Fibroblast of skin of abdomen (primary cell): ENCODE measurements at places on chromosomes 12 and 14.

- no peak for DNase-seq
Observed at GRCh38 chr12:107405436-107405835, 280.2 kb upstream of the PWP1 start.

- DNase-seq: no peak
Observed at GRCh38 chr14:56720703-56721460, 89.4 kb downstream of the OTX2 start.

DNA sequence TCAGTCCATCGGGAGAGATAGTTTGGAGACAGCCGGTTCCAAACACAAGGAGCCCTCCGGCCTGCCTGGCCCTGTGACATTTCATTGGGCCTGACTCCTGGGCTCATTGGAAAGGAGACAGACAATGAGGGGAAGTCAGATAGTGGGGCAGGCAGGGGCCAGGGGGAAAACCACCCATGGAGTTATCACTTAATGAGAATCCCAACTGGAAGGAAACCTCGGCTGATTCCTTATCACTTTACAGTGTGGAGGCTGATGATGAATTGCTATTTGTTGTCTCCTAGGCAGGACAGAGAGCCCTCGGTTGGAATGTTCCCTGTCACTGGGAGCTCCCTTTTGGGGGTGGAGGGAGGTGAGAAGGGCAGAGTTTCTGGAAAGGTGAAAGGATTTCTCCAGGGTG lies 44.4 kb downstream of the TBX5 start:
- no peak for DNase-seq

DNA sequence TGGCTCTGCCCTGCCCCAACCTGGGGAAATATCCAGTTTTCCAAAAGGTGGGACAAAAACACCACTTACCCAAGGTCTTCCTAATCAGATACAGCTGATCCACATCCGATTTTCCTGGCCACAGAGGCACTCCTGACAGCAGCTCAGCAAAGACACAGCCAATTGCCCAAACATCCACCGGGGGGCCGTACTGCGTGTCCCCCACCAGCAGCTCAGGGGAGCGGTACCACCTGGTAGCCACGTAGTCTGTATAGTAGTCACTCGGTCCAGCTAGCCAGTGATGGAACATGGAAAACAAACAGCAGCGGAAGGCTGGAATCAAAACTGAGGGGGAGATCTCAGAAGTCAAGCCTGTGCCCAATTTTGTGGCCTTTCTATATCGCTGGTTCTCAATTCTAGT lies 28.8 kb downstream of the DMAC2L start:
- no peak for DNase-seq

DNA sequence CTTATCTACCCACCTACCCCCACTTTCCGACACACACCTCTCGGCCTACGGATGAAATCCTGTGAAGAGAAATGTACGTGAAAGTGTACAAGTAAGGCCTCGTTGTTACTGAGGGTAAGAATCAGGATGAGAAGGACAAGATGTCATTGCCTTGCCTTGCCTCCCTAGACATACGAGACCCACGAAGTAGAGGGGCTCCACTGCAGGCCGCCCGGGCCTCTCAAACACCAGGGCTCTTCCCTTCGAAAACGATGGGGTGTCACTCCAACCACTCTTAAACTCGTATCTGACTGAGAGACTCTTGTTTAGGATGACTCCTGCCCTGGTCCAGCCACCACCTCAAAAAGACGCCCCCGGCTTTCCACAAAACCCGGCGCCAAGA lies 498 bp downstream of the RACGAP1 start:
- no peak for DNase-seq

GRCh38 chr14:81132468-81132867 lies 88.3 kb downstream of the GTF2A1 start:
- no peak for DNase-seq

DNA sequence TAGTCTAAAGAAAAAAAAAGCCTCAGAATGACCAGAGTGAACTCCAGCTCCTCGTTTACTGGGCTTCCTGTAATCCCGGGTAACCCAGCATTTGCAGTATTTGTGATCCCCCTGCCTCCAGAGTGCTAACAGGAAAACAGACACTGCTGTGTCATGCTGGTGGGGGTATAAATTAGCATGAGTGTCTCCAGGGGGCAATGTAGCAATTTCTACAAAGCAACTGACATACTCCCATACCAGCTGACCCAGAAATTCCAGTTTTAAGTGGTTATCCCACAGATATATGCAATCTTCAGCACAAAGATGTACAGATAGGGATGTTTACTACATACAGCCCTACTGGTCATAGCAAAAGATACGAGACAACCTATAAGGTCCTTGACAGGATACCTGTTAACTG lies 18.8 kb downstream of the TTC7B start:
- DNase-seq: peak; percentile 45

DNA sequence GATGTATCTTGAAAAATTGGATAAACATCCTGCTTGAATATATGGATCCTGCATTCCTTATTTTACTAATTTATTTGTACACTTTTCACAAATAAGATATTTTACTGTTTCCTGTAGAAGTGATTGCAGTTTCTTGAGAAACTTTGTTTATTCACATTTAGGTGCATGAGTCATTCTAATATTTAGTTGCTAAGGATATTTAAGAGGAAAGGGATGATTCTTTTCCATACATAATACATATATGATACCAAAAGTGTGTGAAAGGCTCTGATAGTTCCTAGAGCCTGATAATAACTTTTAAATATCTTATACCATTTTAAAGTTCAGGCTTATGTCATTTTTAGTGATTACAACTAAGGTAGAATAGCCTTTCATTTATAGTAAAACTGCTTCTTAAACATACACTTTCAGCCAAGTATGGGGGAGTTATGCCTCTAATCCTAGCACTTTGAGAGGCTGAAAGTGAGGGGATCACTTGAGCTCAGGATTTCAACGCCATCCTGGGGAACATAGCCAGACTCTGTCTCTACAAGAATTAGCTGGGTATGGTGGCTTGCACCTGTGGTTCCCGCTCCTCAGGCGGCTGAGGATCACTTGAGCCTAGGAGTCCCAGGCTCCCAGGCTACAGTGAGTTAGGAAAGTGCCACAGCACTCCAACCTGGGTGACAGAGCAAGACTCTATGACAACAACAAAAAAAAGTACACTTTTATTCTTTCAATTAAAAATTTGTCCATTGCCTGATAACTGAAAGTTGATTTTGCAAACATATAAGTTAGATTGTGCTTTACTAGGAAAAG lies 262.6 kb upstream of the LRIG3 start:
- no peak for DNase-seq

- DNase-seq: no peak
Observed at GRCh38 chr12:96808587-96808986, 98.5 kb upstream of the NEDD1 start.

GRCh38 chr12:6950811-6951540 lies at the start of gene PTPN6:
Gene PTPN6 (plus strand): TSS chr12:6951356. CDS start chr12:6951513, 157 bp downstream.
- DNase-seq: no peak

DNA sequence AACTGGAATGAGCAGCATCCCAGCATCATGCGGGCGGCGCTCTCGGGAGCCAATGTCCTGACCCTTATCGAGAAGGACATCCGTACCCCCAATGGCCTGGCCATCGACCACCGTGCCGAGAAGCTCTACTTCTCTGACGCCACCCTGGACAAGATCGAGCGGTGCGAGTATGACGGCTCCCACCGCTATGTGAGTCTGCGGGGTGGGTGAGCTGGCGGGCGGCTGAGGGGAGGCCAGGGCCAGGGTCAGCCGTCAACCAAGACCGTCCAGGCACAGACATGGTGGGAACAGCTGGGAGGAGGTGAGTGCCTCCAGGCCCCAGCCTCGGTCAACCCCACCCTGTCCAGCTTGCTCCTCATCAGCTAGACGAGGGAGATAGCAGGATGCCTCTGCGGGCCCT lies 25.8 kb upstream of the NXPH4 start:
- no peak for DNase-seq

DNA sequence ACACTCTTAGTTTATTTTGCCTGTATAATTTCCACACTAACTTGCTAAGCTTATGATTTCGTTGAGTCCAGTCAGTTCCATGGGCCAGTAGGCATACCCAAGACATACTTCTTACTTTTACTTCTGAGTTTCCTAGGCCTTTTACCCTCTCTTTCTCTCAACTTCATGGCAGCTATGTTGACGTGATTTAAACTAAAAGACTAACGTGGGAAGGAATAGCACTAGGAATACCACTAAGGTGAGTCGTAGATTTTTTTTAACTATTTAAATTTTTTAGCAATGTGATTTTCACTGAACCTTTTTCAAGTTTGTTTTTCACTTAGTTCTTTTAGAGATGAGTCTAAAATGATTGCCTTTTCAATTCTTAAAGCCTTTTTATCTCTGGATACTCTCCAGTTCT lies 793.5 kb upstream of the NOVA1 start:
- DNase-seq: peak; percentile 74

DNA sequence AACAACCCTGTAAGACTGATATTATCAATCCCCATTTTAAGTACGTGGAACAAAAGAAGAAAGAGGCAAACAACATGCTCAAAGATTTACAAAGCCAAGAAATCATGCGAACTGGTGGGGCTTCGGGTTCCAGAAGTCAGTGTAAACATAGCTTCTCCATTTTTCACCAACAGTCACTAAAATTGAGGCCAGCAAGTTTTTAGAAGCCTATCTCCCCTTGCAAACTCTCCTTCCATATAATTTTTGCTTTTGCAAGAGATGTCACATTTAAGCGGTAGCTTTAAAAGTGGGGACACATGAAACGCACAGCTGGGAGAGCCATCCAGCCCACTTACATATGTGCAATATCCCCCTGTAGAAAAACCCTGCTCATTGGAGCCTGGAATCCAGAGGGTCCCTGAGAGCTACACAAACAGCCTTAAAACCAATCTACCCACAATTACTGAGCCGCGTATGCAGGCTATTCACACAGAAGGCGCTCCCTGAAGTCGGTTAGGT lies 797 bp downstream of the SLC11A2 start:
- no peak for DNase-seq

DNA sequence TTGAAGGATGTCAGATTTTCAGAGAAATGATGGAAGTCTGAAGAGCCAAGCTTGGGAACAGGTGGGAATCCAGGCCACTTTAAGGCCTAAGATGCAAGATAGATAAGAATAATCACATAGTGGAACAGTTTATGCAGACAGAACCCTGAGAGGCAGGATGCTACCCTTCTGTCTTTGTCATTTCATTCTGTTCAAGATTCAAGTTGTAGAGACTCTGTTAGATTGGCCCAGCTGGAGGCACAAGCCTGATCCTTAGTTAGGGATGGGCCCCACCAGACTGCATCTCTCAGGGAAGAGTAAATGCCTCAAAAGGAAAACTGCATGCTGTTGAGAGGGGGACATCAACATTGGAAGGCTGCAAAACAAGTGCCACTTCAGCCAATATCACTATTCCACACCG lies 287.0 kb downstream of the PCNX1 start:
- no peak for DNase-seq

GRCh38 chr12:89707703-89708564 lies 704 bp downstream of the ATP2B1 start:
- peak; percentile 21 for DNase-seq
